Esophagus squamous epithelium (tissue), 5 donors: ENCODE measurements at places on chromosomes 5 and 9.
A peak's percentile ranks its signal among the peaks of the same experiment; 100 is the strongest.

- H3K4me3 ChIP-seq: no peak overlapping the region
- peaks cover 49% of the 10 kb centered on the region for H3K4me1 ChIP-seq
- no peaks in the 10 kb centered on the region for H3K36me3 ChIP-seq
These were observed 129.8 kb downstream of the TMEM174 start for GRCh38 chr5:73302797-73303147.

- no peak for DNase-seq
- H3K4me3 ChIP-seq: no peak overlapping the region
- no peaks in the 10 kb centered on the region for H3K27me3 ChIP-seq
- no peaks in the 10 kb centered on the region for H3K36me3 ChIP-seq
- no peaks in the 10 kb centered on the region for H3K4me1 ChIP-seq
These were observed 196.7 kb downstream of the WDR70 start for GRCh38 chr5:37575541-37576489.

GRCh38 chr5:84299959-84300358 is 84.7 kb downstream of the EDIL3 start:
- no peaks in the 10 kb centered on the region for H3K36me3 ChIP-seq
- DNase-seq: no peak
- H3K27ac ChIP-seq: no peak overlapping the region
- H3K4me1 ChIP-seq: peaks cover 7% of the 10 kb centered on the region
- no peaks in the 10 kb centered on the region for H3K27me3 ChIP-seq
- no peak overlapping the region for H3K4me3 ChIP-seq

GRCh38 chr5:113119246-113119924 is 142.8 kb downstream of the DCP2 start:
- no peaks in the 10 kb centered on the region for H3K36me3 ChIP-seq
- H3K27me3 ChIP-seq: no peaks in the 10 kb centered on the region
- DNase-seq: no peak
- no peak overlapping the region for H3K4me3 ChIP-seq
- peak overlapping the region; percentile 9 for H3K27ac ChIP-seq

DNA sequence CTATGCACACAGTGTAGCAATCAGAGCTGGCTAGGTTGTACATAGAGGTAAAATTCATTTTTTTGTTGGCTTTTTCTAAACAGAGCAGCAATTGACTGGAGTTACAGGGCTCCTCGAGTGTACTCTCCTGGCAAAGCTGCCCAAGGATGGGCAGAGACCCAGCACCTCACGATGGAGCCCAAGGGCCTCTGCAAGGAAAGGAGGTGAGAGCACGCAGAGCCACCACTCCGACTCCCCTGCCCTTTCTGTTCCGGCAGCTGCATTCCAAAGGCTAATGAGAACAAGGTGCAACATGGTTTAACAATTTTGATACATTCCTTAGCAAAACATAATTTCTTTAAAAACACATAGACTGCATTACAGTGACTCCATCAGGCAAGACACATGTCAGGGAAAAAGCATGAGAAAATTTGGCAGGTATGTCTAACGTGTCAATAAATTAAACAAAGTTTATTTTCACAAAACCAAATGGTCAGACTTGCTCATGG is 47.5 kb downstream of the SAXO1 start:
- H3K4me3 ChIP-seq: no peak overlapping the region
- peaks cover 39% of the 10 kb centered on the region for H3K4me1 ChIP-seq
- H3K27ac ChIP-seq: no peak overlapping the region
- DNase-seq: no peak

GRCh38 chr9:119175581-119175980 is 193.7 kb downstream of the BRINP1 start:
- no peaks in the 10 kb centered on the region for H3K4me1 ChIP-seq
- no peak for DNase-seq
- H3K27ac ChIP-seq: no peak overlapping the region
- no peak overlapping the region for H3K4me3 ChIP-seq
- no peaks in the 10 kb centered on the region for H3K36me3 ChIP-seq

DNA sequence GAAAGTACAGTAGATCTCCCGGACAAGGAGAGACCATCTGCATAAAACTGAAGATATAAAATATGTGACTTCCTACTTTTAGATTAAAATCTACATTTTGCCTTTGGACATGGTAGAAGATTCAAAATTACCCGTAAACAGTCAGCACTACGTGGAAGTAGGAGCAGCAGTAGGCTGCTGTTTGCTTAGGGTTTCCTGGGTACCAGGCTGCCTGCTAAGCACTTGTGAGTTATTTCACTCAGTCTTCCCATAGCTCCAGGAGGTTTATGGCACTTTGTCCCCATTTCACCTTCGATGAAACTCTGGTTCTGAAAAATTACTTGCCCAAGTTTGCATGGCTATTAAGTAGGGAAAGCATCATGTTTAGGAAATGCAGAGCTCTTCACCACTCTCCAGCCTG is 92.6 kb downstream of the STK32A start:
- no peaks in the 10 kb centered on the region for H3K27me3 ChIP-seq
- no peak overlapping the region for H3K4me3 ChIP-seq
- H3K36me3 ChIP-seq: no peaks in the 10 kb centered on the region
- H3K27ac ChIP-seq: no peak overlapping the region
- DNase-seq: no peak
- H3K4me1 ChIP-seq: no peaks in the 10 kb centered on the region

DNA sequence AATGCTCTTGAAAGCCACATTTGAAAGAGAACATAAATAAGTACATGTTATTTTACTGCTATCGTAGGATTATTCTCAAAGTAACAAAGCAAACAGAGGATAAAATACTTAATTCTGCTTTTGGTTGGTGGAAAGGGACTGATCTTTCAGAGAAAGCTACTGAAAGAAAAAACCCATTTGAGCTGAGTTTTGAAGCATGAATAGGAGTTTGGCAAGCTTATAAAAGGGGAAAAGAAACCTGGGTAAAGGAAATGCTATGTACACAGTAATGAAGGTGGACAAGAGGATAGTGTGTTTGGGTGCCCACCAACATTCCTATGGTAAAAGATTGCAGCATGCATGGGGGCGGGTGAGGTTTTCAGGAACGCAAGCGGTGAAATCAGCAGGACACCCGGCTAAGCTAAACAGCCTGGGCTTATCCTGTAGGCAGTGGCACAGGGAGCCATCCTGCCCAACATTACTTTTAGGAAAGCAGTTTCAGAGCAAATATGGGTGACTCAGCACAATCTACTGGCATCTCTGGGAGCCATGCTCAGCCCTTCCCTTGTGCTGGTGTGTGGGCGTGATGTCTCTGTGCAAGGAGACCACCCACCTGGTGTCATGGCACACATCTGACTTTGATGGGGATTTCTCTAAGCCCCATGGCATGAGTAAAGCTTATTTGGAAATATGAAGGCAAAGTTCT is 673.9 kb upstream of the KLF4 start:
- H3K27ac ChIP-seq: no peak overlapping the region
- no peaks in the 10 kb centered on the region for H3K27me3 ChIP-seq
- no peak overlapping the region for H3K4me3 ChIP-seq
- no peaks in the 10 kb centered on the region for H3K4me1 ChIP-seq

DNA sequence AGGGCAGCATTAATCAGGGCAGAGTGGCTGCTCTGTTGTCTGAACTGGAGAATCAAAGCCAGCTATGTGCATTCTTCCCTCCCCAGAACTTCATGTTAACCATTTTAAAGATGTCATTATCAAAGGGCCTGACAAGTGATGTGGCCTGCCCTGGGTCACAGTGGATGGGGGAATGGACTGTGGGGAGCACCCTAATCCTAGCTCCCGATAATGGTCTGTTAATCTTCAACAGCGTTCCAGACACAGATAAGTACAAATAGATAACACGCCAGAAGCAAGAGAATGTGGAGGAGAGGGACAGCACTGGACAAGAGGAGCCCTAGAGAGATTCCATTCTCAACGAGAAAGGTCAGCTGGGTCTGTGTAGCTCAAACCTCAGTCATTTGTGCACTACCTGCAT is 77.5 kb downstream of the DPYSL3 start:
- no peak overlapping the region for H3K4me3 ChIP-seq
- no peak for DNase-seq
- H3K27me3 ChIP-seq: no peaks in the 10 kb centered on the region
- no peaks in the 10 kb centered on the region for H3K36me3 ChIP-seq
- H3K4me1 ChIP-seq: peaks cover 39% of the 10 kb centered on the region

DNA sequence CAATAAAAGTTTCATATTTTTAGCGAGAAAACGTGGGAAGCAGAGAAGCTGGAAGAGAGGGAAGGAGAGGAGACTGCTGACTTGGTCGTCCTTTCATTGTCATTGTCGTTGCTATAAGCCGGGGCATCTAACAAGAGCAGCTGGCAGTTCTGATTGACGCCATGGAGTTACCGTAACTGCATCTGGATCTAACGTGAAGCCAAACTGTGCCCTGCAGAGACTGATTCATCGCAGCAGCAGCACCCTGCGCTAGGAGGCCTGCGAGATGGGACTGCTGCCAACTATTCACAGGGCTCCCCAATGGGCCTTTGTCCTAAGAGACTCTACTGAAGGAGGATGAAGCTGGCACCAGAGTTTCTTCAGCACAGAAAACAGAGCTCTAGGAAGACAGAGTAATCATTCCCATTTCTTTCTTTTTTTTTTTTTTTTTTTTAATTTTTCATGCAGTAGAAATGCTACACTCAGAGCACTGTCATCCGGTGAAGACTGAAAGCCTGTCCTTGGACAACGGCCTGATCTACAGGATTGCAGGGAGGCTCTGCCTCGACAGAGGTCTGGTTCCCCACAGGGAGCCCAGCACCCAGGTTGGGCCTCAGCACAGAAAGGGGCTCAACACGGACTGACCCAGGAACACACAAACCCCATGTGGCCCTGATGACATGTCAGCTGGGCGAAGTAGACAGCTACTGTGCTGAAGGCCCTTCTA is 47.8 kb downstream of the RETREG1 start:
- no peak overlapping the region for H3K27ac ChIP-seq
- H3K36me3 ChIP-seq: no peaks in the 10 kb centered on the region
- H3K4me3 ChIP-seq: no peak overlapping the region
- no peaks in the 10 kb centered on the region for H3K4me1 ChIP-seq
- no peak for DNase-seq
- no peaks in the 10 kb centered on the region for H3K27me3 ChIP-seq

GRCh38 chr5:150658699-150659265 is 2.3 kb upstream of the MYOZ3 start:
- H3K27me3 ChIP-seq: no peaks in the 10 kb centered on the region
- no peak overlapping the region for H3K4me3 ChIP-seq
- peak overlapping the region; percentile 5 for H3K27ac ChIP-seq

DNA sequence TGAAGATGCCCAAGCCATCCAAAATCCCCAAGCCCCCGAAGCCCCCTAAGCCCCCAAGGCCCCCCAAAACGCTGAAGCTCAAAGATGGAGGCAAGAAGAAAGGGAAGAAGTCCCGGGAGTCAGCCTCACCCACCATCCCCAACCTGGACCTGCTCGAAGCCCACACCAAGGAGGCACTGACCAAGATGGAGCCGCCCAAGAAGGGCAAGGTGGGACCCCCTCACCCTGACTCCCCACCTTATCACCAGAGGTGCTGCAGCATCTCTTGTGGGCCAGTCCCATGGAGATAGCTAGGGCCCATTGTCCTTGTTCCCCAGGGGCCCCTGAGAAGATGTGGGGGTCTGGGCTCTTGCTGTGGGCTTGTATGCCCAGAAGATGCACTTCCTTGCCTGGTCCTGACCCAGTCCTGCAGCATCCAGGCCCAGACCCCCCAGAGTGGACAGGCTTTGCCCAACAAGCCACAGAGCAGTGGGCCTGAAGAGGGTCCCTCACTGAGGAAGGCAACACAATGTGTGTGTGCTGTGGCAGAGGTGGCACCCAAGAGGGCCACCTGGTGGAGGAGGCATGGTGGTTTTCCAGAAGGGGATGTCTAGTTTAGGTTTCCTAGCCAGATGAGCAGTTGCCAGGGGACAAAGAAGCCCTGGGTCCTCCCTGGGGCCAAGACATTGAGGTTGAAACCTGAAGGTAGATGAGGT is 84.1 kb downstream of the PHF2 start:
- no peaks in the 10 kb centered on the region for H3K4me1 ChIP-seq
- no peaks in the 10 kb centered on the region for H3K27me3 ChIP-seq
- no peak overlapping the region for H3K27ac ChIP-seq

DNA sequence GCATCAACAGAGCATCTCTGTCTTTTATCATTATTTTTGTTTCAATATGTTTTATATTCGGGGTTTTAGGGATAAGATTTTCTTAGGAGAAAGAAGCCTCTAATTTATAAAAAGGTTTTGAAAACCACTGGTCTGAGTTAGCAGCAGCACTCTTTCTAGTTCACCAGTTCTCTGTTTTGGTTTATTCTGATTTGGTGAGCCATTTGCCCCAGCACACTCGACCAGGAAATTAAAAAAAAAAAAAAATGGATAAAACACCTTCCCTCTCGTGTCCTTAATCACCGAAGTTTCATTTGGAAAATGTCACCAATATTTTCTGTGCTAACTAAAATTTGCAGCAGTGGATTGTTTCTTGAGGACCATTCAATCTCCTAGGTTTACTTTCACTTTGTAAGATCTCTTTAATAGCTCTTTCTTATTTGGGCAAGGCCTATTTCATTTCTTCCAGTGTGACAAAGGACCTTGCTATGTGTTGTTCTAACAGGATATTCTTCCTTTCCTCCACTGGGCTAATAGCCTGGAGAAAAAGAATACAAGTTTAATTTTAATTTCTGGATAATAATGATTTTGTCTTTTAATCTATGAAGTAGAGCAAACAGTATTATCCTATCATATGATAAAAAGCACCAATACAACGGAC is 57.8 kb upstream of the ANXA1 start:
- H3K36me3 ChIP-seq: no peaks in the 10 kb centered on the region
- no peaks in the 10 kb centered on the region for H3K27me3 ChIP-seq
- no peak overlapping the region for H3K27ac ChIP-seq
- H3K4me1 ChIP-seq: peaks cover 6% of the 10 kb centered on the region
- no peak for DNase-seq
- no peak overlapping the region for H3K4me3 ChIP-seq

GRCh38 chr9:23309800-23310199 is 516.2 kb downstream of the ELAVL2 start:
- DNase-seq: no peak
- H3K4me1 ChIP-seq: no peaks in the 10 kb centered on the region
- no peaks in the 10 kb centered on the region for H3K27me3 ChIP-seq
- no peak overlapping the region for H3K27ac ChIP-seq
- no peaks in the 10 kb centered on the region for H3K36me3 ChIP-seq

DNA sequence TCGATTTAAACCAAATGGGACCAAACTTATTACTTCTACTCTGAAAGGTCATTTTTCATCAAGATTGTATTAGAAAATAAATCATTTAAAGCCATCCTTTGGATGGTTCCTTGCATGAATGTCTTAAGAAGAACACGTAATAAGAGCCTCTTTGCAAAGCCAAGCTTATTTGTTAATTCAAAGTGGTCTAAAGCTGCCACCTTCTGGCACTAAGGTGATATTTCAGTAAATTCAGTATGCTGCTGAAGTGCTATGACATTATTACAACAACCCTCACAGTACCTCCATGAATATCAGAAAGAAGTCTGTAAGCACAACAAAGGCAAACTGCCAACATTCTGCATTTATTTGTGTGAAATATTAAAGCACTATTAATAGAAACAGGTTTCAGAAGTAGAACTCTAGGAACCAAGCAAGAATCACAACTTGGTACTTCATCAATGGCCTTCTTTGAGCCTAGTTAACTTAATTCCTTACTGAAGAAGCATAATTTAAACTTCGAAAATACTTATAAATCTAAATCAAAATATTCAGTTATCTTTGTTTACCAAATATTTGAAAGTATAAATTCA is 53.1 kb upstream of the TYRP1 start:
- H3K36me3 ChIP-seq: no peaks in the 10 kb centered on the region
- no peak for DNase-seq
